ENCODE measurements at places on chromosomes 6 and 20. TPM values are rescaled to one million over a fixed set of nuclear protein-coding genes. Genes with fewer than 3 reads are reported as not detected.

- DNase-seq = no peak
Measured at GRCh38 chr20:57770852-57771720, 61.3 kb upstream of the PMEPA1 start.

Gene NRSN1
- not detected for polyA plus RNA-seq

Gene TSPO2
- not detected for polyA plus RNA-seq

- DNase-seq = no peak
Measured at GRCh38 chr20:35271073-35271882, 6.6 kb downstream of the MMP24OS start.

GRCh38 chr20:53220482-53221307 is 248.5 kb downstream of the TSHZ2 start:
- no peak for DNase-seq

GRCh38 chr6:69026243-69026642 is 391.2 kb downstream of the ADGRB3 start:
- no peak for DNase-seq

Gene UNC93A
- polyA plus RNA-seq = not detected

Gene CRISP2
- not detected for polyA plus RNA-seq

Gene STAU1
- 29.6 TPM for polyA plus RNA-seq

- no peak for DNase-seq
Measured at GRCh38 chr6:1399085-1399780, 9.9 kb downstream of the FOXF2 start.

Gene SERPINB1
- 116 TPM for polyA plus RNA-seq

GRCh38 chr6:150236544-150236943 is 93.7 kb downstream of the PPP1R14C start:
- DNase-seq = no peak

- no peak for DNase-seq
Measured at GRCh38 chr20:50815162-50815989, 20.5 kb downstream of the BCAS4 start.

Gene SMLR1
- not detected for polyA plus RNA-seq

GRCh38 chr20:26208296-26209091 is 511.8 kb upstream of the ZNF337 start:
- DNase-seq = peak; percentile 37

Data from CD4-positive, CD25-positive, alpha-beta regulatory T cell (primary cell).